ENCODE measurements at places on chromosomes 1 and 21.

DNA sequence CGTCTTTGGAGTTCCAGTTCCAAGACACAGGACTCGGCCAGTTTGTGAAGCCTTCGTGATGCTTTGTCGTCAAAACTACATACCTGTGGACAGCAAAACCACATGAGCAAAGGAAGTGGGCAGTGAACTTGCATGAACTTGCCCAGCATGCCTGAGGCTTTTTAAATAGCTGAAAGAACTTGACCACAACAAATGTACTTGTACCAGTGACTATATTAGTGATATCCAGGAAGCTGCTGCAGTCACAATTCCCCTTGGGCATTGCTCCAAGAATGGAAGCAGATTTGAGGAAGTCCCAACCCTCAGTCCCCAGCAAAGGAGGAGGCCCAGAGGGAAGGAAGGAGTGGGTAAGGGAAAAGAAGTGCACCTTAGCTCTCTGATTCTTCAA is 2.6 kb downstream of the FUCA1 start:
- DNase-seq: no peak

DNA sequence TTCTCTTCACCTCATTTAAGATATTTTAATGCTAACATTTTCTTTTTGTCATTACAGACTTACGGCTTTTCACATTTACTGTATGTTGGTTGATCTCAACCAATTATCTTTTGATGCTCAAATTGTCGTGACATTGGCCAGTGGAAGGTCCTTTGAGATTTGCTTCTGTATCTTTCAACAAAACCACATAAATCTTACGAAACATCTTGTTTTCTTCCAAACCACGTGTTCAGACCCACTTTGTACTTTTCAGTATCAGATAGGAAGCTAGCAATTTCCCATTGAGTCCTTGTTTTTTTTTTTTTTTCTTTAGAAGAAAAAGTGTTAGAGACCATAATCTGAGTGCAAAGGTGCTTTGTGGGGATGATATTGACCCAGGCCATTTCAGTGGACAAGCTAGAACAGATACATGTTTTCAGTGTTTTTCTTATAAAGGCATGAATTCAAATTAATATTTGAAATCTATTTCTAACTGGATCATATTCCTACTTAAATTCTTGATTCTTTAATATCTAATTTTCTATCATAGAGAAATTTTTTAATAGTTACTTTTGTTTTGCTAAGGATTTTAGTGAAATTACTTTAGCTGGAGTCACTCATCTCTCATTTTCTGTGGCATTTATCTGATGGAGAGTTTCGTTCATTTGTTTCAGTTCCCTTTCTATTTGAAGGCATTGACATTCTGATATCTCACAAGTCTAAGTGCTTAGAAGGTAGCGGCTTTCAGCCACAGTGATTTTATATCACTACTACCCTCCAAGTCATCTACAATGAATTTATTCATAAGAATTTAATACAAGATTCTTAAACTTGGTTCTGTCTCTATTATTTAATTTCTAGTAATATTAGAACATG is 26.7 kb downstream of the ATG4C start:
- no peak for DNase-seq

DNA sequence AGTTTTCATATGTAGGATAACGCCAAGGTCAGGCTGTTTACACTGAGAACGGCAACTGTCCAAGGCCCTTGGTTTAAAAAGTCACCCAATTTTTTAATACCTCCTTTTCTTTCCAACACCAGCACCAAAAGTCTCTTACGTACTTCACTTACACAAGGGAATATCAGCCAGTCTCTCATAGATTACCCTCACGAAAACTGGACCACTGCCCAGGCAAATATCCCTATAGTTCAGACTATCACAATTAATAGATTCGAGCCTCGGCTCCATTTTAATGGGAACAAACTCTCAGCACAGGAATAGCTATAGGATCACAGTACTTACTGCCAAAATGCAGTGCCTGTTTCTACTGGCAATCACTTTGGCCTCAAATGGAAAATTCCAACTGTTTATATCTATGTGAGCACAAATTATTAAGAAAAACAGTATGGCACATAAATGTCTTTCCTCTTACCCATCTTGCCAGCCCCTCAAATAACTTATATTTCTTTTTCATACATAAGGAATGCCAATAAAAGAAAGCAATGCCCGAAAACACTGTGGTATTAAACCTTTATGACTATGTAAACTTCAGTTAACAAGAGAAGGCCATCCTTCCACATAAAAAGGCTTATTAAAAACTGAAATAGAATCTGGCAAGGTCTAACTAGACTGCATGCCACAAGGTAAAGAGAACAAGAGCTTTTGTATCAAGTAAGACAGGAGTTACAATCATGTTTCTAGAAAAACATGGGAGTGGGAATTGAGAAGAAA is 97.8 kb downstream of the SLC45A1 start:
- no peak for DNase-seq

DNA sequence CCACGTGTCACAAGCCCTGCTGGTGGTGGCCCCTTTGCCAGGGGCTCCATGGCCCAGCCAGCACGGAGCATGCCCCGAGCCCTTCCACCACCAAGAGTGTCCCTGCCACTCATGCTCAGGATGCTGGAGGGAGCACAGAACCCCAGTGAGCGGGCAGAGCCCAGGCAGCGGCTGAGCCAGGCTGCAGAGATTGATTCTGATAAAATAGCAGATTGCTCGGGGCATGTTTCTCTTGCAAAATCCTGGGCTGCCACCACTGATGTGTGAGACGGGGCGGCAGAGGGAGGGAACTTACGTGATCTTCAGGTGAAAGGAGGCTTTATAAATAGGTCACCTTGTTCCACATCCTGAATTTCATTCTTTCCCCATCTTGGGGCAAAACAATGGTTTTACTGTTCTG is 53.2 kb downstream of the SPSB1 start:
- no peak for DNase-seq

GRCh38 chr1:7916501-7916830 is 24.2 kb downstream of the TNFRSF9 start:
- DNase-seq: no peak

DNA sequence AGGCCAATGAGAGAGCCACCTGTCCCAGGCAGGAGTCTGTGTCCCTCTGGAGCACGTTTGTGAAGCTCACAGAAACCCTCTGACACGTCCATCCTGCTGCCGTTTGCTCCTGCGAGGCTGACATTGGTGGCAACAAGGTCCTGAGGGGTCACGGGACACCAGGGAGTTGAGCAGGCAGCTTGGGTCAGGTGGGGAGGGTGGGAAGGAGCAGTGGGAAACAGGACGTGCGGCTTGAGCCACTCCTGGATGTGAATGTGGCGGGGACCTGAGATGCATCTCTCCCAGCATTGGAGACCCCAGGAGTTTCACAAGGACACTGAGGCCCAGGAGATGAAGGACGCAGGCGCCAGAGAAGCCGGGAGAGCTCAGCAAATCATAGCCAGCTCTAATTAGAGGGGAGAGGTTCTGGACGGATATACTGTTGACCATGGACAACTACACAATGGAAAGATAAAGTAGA is 149.0 kb downstream of the PEX14 start:
- no peak for DNase-seq

GRCh38 chr1:94327001-94327690 is 89.8 kb upstream of the ARHGAP29 start:
- no peak for DNase-seq

DNA sequence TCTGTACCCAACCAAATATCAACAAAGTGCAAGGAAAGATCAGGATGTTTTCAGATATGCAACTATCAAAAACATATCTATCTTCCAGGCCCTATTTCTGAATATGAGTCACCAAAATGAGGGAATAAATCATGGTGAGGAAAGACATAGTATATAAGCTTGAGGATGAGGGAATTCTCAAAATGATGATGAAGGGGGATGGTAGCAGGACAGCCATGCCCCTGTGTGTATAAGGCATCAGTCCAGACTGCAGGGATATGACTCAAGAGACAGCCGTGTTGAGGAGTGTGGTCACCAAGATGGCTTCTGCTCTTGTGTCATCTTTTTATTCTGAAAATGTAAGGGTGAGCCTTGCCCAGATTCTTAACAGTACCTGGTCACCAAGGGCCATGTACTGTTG is 4.4 kb upstream of the WDR64 start:
- DNase-seq: no peak

GRCh38 chr1:147812799-147813198 is 52.4 kb upstream of the GJA5 start:
- DNase-seq: no peak

DNA sequence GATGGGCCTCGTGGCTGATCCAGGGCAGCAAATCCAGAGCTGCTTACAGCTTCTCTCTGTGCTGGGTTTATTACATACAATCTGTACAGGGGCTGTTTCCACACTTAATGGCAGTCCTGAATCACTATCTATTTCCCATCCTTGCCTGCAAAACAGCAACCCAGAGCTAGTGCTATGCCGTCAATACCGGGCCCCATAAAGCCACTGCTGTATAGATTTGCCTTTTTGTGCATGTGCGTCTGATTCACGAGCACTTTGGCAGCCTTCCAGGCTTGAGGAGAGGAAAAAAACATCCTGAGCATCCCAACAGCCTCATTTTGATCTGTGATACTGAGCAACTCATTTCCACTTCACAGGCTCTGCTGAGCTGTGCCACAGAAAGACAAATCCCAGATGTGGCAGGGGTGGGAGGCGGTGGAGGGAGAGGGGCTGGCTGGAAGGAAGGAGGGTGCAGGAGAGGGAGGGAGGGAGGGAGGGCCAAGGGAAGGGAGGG is 65.2 kb upstream of the TARBP1 start:
- peak; percentile 9 for DNase-seq
